ENCODE measurements at places on chromosomes 6 and 20.

- no peak for DNase-seq
These were observed 37.8 kb upstream of the MARCKS start for GRCh38 chr6:113819169-113819830.

GRCh38 chr6:108395297-108395696, 100.4 kb downstream of the AFG1L start:
- DNase-seq = no peak

- DNase-seq = no peak
These were observed 15.7 kb downstream of the NRSN2 start for GRCh38 chr20:362271-363254.

- no peak for DNase-seq
These were observed 19.2 kb downstream of the JAG1 start for GRCh38 chr20:10654630-10655029.

DNA sequence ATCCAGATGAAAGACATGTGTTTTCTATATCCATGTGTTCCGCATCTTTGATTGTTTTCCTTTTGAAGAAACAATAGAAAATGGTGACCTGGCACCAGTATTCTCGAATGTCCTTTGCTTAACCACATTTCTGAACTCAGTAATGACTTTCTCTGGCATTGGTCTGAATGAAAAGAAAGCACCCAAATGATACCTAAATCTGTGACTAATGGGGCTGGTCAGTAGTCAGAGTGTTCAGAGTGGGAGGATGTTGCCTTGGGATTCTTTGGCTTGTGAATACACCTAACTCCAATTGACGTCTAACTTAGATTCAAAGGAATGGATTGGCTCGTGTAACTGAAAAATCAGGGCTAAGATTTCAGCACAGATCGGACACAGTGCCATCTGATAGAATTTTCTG, 27.1 kb downstream of the PARD6B start:
- peak; percentile 77 for DNase-seq

Measured in astrocyte (in vitro differentiated cells and primary cell).